ENCODE measurements at places on chromosomes 4 and X.

DNA sequence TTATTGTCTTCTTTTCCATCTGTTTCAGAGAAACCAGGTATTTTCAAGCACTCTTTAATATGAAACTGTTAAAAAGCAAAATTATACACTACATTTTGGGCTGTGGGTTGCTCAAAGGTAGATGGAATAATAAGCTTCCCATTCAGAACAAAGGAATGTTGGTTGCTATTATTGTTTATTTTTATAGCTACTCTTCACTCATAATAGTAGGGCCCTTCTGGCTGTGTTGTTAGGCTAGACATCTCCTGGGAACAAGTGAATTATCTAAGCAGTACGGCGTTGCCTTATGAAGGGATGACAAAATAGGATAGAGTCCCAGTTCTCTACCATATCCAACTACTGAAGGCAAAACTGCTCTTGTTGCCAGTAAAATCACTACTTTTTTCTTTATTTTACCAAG, 34.2 kb downstream of the TENM3 start:
- DNase-seq, result no peak

- no peak for DNase-seq
These were observed 95.7 kb downstream of the ANTXR2 start for GRCh38 chr4:79977131-79977840.

DNA sequence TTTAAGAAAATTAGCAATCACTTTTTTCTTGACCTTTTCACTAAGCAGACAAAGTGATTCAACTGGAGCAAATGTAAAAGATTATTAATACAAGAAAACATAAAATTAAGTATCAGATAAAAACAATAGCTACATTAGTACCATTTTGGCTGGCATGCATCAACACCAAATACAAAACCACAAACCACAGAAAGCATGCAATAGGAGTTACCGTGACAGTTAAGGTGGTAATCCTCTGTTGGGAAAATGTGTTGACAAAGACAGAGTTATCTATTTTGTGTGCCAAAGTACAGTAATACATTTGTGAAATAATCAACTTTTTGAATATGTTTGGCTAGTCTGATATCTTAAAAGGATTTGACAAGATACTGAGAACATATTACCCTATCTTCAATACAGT, 89.8 kb upstream of the ETNPPL start:
- no peak for DNase-seq

DNA sequence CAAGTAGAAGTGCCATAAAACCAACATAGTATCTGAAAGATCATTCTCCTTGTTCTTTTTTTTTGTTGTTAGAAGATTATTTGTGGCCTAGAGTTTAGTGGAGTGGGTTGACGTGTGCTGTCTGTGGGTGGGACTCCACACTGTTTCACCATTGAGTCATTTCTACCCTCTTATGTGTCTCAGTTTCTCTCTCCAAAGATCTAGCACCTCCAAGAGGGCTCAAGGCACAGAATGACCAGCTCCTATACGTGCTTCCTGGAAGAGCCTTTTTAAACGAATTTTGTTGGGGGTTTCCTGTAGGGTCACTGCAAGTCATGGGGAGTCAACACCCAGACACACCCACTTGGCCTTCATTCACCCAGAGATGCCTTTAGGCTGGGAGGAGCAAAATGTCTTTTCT, 150.1 kb downstream of the KLF8 start:
- DNase-seq, result no peak

DNA sequence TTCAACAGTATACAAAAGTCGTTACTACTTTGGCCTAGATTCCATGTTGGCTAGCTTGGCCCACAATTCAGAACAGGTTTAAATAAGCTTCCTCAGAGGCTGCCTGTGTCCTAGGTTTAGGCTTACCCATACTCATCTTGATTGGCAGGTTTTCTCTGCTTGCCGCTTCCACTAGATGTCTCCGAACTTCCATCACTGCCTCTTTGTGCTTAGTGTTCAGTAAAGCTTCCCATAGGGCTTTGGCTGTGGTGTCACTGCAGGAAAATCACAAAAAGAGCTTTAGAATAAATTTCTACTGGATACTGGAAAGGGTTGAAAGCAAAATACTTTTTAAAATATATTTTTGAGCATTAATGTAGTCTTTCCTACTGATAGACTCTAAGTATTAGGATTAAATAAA, 52.4 kb downstream of the SCFD2 start:
- no peak for DNase-seq

GRCh38 chr4:168273838-168274237, 44.7 kb downstream of the DDX60 start:
- DNase-seq, result no peak

DNA sequence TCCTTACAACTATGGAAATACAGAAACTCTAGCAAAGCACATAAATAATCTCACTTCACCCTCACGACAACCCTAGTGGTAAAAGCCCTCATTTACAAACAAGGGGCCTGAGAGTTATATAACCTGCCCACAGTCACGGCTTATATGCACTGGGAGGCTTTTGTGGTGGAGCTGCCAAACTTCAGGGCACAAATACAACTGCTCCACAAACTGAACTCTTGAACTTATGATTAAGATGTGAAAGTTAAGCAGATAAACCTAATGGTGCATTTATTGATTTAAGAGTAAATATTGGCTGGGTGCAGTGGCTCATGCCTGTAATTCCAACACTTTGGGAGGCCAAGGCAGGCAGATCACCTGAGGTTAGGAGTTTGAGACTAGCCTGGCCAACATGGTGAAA, 19.0 kb downstream of the SLC2A9 start:
- DNase-seq, result no peak

DNA sequence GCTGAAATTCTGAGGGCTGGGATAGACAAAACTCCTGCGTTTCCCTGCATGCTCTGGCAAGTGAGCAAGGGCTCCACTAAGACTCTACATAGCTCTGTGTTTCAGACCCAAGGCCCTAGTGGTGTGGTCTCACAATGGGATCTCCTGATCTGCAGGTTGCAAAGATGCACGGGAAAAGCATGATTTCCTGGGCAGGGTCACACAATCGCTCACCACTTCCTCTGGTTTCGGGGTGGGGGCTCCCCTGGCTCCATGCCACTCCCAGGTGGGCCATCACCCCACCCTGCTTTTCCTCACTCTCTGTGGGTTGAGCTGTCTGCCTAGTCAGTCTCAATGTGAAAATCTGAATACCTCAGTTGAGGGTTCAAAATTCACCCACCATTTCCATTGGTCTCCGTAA, 111.5 kb downstream of the KLF8 start:
- DNase-seq, result no peak

DNA sequence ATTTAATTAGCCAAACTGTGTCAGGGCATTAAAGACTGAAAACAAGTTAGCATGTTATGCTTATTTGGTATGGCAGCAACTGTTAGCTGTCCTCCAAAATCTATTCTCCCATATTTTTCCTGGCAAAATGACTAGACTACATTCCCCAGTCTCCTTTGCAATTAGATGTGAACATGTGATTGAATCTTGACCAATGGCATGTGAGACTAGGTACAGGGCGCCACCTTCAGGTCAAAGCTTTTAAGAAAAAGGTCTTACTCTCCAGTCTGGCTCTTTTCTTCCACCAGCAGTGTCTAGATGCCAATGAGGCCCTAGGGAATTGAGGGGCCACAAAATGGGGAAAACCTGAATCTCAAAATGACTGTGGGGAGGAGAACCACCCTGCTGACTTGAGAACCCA, 408.2 kb downstream of the SMARCA1 start:
- DNase-seq, result no peak

GRCh38 chr4:169164669-169165415, 105.9 kb downstream of the SH3RF1 start:
- DNase-seq, result no peak

DNA sequence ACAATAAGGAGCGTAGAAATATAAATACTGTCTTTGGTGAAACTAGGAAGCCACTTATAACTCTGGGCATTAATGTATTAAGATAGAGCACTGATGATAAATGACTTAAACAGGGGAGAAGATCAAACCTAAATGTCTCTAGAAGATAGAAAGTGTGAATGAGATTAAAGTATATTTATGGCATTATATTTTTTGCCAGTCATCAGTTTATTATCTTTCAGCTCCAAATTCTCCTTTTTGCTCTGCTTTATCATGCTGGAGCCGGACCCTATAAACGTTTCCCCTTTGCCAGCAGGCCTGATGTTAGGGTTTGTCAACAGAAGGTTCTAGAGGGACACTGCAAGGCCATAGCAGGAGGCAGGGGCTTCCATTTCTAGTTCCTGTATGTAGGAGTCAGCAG, 76.4 kb downstream of the TBC1D19 start:
- DNase-seq, result no peak

DNA sequence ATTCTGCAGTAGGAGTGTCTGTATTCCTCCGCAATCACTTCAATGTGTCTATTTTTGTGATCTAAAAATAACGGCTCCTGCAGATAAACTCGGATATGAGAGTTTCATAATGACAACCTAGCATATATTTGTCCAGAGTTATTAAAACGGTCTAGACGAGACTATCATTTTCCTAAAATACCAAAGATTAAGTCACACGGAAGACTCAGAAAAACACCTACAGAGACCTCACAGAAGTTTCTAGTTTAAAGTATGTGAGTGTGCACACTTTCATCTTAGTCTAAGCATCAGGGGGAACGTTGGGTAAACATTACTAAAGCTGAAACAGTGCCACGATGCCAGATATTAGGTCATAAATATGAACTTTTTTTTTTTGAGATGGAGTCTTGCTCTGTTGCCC, 156.9 kb downstream of the AFAP1 start:
- no peak for DNase-seq

GRCh38 chrX:37776987-37777325, 2.9 kb upstream of the CYBB start:
- DNase-seq, result no peak

DNA sequence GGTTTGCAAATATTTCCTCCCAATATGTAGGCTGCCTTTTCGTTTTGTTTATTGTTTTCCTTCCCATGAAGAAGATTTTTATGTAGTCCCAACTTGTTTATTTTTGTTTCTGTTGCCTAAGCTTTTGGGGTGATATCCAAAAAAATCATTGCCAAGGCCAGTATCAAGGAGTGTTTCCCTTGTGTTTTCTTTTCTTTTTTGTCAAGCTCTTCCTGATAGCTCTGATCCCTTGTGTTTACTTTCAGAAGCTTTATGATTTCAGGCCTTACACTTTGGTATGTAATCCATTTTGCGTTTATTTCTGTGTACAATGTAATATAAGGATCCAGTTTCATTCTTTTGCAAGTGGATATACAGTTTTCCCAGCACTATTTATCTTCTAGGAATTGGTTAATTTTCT, 93.9 kb downstream of the KLHL13 start:
- DNase-seq, result no peak

- DNase-seq, result no peak
These were observed 86.0 kb upstream of the NMU start for GRCh38 chr4:55722132-55722531.

GRCh38 chrX:37830371-37830770, 17.0 kb downstream of the DYNLT3 start:
- DNase-seq, result no peak

DNA sequence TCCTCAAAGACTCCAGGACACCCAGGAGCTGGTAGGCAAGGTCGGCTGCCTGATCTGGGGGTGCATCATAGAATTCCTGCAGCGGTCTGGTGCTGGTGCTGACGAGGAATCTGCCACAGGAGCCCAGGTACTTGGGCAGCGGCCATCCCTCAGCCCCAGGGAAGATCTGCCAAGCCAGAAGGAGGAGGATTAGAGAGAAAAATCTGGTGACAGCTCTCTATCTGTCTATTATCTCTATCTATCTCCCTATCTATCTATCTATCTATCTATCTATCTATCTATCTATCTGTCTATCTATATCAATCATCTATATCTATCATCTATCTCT, 46.7 kb downstream of the DIPK2B start:
- no peak for DNase-seq

DNA sequence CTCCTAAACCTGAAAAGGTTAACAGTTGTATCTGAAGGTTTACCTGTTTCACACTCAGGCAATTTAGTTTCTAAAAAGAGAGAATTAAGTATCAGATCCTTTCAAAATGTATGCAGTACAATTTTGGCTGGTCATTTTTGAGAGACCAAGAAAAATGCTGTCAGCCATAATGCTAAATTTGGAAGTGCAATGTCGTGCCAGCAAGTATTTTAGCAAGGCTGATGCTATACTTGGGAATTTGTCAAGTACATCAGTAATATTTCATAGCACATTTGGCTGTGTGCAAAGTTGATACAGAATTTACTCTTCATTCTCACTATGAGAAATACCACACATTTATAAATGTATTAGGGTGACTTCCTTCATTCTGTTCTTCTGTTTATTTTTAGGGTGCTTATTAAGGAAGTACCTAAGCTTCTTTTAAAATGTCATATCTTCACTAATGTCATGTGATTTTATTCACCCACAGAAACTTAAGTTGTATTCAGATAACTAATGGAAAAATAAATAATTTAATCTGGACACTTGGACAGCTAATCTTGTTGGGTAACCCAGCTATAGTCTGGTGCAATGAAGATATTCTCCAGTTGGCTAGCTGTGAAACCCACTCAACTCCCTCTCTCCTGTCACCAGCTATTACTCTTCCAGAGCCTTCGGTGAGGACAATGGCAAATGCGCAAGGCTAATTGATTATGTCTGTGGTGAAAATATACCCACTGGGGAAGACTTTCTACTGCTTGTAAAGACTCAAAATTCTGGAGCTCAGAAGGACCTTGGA, 84.2 kb upstream of the TLL1 start:
- no peak for DNase-seq

DNA sequence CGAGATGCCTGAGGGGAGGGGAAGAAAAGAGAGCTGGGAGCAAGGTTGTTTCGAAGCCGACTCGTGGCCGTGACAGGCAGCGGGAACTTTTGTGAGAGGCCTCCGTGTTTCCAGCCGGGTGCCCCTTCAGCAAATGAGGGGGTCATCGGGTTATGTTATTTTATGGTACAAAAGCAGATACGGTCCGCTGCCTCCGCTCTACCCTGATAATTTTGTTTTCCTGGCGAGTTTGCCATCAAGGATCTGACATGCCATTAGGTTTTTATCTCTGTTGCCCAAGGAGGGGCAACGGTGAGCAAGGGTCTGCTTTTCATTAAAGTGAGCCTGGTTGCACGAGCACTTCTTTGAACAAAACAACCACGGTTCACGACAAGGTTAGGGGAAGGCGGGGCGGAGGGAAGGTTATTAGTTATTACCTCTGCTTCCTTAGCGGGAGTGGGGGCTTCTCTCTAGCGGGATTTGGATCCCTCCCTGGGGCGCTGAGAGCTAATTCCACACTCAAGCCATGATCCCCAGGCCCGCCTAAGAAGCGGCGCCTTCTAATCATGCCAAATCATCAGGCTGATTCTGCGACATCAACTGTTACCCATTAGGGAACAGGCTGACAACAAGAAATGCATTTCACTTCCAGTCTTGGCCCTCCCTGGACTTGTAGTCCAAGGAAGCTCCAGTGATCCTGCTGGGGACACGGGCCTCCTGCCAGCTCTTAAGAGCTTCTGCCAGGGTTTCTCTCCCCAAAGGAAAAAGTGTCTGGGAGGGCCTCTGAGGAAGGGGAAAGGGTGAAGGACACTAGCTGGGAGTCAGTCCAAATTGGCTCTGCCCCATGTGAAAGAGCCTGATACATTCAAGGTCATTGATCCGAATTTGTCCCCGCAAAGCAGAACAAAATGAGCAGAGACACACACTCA, 617.7 kb downstream of the MID1IP1 start:
- DNase-seq, result no peak

DNA sequence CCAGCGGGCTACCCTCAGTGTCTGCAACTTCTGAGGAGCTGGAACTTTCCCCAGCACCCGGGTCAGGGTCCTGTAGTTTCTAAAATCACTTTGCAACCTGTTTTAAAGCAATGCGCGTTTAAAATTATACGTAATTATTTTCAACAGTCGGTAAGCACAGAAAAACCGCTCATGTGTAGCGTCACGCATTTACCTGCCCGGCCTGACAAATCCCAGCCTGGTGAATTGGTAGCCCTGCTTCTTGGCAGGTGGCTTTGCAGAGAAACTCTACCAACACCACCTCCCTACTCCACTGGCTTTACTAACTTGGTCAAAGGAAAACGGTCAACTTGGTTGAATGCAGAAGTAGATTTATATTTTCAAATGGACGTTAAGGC, 640 bp downstream of the BANK1 start:
- DNase-seq, result no peak
